Left ventricle myocardium superior (tissue), 1 donor: ENCODE measurements at places on chromosomes 7 and 10.

- no peak for DNase-seq
Measured at GRCh38 chr7:95251966-95252365, 72.4 kb downstream of the PON1 start.

DNA sequence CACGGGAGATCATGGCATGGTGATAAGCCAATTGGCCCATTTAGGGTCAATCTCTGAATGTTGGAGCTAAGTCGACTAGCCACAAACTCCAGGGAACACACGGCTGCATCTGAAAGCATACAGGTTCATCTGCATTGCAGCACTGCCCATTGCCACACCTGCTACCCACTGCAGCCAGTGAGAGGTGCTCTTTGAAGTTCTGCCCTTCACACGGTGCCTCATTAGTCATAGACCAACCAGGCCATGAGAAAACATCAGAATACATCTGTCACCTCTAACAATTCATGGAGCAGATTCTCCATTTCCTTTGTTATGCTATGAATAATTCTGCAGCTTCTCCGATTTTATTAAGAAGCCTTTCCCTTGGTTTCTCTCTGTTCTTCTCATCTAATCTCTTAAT is 65.7 kb upstream of the FAM204A start:
- no peak for DNase-seq

DNA sequence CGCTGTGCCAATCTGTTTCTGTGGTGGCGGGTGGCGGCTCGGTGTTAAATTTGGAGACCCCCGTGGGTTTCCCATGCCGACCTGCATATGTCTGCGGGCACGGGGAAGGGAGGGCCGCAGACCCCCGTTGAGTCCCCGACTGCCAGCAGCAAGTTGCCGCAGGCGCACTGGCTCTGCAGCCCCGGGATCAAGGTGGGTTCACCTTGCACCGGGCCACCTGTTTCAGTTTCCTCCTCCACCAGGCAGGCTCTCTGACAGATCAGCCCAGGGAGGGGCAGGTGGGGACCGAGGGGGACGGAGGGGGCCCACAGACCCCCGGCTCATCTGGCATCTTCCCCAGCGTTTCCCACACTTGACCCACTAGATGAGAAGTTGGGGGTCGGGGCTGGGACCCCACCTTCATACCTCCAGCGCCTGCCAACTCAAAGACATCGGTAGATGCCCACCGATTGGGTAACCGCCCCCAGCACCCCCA is 95.9 kb downstream of the CUX1 start:
- no peak for DNase-seq

DNA sequence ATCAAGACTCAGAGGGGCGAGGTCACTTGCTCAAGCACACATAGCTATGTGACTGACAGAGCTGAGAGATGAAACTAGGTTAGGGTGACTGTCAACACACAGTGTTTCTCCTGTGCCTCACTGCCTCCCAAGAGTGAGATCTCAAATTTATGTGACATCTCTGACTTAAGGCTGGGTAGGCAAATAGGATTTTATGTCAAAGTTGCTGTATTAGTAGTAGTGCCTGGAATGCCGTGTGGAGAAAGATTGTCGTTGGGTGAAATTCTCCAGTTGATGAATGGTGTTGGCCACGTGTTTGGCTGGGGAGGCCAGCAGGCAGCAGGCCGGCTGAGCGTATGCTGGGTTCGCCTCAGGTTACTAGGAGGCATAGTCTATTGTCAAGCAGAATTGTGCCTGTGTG is 148.3 kb upstream of the BMPER start:
- peak; percentile 38 for DNase-seq

DNA sequence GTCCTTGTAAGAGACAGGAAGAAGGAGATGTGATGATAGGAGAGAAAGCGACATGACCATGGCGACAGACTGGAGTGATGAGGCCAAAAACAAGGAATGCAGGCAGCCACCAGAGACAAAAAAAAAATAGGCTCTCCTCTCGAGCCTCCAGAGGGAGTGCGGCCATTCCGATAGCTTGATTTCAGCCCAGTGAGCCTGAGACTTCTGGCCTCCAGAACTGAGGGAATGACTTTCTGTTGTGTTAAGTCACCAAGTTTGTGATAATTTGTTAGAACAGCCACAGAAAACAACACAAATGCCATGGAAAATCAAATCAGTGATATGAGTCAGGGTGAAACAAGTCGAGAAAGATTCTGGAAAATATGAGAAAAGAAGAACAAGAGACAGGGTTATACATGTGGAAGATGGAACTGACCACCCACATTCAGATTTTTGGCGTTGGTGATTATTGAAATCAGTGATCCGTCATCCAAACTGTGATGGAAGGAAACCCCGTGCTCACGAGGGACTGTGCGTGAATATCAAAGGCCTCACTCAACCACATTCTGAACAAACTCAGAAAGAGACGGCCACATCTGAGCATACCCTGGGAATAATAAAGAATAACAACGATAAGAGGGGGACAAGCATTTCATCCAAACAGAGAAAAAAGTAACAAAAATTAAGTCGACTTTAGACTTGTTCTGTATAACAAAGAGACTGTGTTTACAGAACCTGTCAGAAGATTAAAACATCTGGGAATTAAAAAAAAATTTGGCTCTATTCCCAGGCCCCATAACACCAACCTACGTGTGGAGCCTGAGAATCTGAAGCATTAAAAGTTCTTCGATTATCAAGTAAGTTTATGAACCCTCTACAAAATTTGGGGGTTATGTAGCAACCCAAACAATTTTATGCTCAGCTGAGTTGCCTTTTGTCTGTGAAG is 72.1 kb downstream of the EEPD1 start:
- DNase-seq = no peak

- no peak for DNase-seq
Measured at GRCh38 chr10:103905441-103905840, 12.5 kb downstream of the STN1 start.

GRCh38 chr10:86212391-86212700 is 154.2 kb downstream of the GRID1 start:
- no peak for DNase-seq

DNA sequence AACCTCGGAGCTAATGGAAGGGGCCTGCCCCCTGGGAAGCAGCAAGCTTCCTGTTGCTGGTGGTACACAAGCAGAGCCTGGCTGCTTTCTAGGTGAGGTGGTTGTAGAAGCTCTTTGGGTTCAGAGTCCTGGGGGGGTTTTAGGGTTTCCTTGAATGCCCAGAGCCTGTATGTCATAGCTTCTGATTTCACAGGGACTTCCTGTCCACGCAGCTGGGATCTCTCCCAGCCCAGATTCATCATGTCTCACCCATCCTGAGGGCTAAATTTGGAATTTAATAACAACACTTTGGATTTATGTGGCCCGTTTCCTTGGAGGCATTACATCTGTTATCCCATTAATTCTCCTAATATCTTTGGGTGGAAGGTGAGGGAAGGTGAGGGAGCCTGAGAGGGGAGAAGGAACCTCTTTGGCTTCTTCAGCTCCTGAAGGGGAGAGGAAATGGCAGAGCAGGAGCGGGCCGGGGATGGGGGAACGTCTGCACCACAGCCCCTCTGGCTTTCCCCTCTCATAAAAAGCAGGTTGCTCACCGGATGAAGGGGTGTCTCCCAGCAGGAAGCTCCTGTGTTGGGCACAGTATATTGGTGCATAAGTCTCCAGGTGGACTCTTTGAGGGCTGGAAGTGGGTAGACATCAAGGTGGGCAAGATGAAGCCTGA is 19.7 kb downstream of the RPS24 start:
- DNase-seq = no peak

- DNase-seq = no peak
Measured at GRCh38 chr10:30228417-30229036, 120.6 kb downstream of the MTPAP start.

GRCh38 chr10:88129013-88129412 is 265.6 kb downstream of the PTEN start:
- no peak for DNase-seq

GRCh38 chr10:69056129-69056528 is 31.8 kb upstream of the SRGN start:
- peak; percentile 42 for DNase-seq

GRCh38 chr10:25852364-25852941 is 81.6 kb upstream of the MYO3A start:
- DNase-seq = no peak

- DNase-seq = no peak
Measured at GRCh38 chr10:90993340-90993739, 72.5 kb upstream of the ANKRD1 start.

DNA sequence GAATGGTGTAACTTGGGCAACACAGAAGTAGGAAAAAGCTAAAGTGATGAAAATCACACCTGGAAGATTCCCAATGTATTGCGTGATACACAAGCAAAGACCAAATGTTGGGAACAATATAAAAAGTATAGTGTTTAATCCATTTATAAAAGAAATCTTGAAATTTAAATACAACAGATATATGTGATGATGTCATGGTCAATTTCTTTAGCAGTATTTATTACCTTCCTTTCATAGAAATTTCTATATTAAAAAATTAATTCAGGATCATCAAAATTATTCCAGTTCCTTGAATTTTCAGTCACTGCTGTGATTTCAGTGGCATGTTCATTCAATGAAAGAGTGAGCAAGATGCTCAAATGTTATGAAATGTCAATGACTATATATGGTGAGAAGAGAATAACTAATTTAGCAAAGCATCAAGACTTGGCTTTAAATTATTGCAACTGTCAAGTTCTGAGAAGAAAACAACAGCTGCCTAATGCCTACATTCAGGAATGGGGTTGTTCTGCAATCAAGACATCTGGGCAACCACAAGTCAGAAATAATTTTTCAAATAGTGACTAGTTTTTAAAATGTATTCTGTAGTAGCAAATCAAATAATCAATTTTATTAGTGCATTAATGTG is 308.8 kb downstream of the SEMA3D start:
- no peak for DNase-seq

GRCh38 chr10:110387983-110388686 is 83.4 kb upstream of the SMNDC1 start:
- no peak for DNase-seq

DNA sequence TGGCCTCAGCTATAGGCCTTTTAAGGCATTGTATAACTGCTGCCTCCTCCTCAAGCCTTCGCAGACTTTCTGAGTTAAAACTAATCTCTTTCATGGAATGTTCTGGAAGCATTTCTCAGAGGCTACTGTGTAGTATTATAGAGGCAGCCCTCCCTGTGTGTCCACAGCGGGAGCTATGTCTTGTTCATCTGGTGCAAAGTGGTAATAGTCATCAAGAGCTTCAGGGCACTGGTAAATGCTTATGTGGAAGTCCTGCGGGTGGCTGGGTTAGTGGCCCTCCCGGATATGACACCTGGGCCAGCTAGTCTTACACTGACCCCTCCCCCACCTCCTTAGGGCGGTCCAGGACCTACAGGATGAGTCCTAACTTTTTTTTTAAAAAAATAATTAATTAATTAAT is 2.2 kb upstream of the ABHD11 start:
- no peak for DNase-seq

DNA sequence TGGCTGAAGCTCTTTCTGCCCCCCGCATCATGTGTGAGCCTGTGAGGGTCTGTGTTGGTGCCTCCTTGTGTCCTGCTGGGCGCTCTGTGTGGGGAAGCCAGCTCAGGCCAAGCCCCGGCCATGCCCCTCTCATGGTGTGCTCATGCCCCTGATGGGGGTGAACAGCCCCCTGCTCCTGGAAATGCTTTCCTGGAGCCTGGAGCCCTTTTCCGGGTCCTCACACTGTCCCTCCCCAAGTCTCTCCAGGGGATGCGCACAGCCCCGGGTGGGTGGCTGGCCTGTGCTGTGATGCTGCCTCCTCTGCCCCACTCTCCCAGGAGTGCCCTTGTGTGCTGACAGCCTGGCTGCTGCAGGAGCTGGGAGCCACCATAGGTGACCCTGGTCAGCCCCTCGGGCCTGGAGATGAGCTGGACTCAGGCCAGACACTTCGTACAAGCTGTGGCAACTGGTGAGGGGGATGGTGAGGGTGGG is 20.8 kb upstream of the ZNF862 start:
- DNase-seq = peak; percentile 10

DNA sequence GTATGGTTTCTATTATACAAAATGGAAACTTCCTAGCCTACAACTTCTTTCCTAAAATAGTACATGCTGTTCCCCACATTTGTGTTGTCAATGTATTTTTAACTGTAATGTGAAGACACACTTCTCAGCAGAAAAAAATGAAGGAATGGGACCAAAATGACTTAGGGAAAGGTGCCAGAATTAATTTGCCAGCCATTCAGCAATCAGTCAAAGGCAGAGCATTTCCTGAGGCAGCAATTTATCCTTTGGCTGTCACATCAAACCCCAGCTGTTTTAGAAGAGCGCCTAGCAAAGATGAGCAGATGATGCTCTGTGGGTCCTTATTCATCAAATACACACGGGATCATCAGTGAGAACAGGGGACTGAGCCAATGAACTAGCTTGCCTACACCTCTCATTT is 592.5 kb downstream of the KCNMA1 start:
- no peak for DNase-seq

DNA sequence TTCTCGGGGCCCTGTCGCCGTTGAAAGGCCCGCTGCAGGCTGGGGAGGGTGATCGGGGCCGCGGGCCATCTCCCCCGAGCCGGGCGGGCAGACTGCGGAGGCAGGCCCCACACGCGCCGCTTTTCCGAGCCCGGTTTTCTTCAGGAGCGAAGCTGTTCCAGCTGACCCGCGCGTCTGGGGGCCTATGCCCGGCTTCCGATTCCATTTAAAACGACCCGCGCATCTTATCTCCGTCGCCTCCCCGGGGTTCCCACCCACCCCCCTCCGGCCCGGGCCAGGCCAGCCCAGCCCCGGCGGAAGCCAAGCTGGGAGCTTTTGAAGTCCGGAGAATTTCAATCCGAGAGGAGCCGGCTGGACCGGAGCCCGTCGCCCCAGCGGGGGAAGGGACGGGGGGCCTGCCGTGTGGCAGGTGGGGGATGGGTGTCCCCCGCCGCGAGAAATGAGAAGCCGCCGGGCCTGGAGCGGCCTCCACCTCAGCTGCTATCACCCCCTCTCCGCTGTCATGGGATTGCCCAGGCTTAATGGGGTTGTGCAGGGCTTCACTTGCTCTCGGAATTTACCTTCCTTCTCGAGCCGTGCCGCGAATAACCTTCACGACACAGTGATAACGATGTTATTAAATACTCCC is 3.1 kb upstream of the EVX1 start:
- no peak for DNase-seq

DNA sequence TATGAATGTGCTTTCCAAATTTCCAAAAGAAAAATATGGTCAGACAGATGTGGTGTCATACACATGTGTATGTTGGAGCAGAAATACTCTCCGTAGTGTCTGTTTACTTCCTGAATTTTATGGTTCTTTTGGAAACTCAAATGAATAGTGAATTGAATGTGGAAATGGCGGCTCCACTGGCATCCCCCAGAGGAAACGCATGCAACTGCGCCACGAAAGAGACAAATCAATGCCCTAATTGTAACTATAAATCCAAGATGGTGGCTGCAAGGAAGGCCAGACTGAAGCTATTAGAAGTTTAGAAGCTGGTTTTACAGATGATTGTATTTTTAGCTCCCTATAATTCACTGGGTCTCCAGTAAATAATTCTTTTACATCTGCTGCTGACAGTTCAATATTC is 246.7 kb downstream of the FGFR2 start:
- DNase-seq = no peak

DNA sequence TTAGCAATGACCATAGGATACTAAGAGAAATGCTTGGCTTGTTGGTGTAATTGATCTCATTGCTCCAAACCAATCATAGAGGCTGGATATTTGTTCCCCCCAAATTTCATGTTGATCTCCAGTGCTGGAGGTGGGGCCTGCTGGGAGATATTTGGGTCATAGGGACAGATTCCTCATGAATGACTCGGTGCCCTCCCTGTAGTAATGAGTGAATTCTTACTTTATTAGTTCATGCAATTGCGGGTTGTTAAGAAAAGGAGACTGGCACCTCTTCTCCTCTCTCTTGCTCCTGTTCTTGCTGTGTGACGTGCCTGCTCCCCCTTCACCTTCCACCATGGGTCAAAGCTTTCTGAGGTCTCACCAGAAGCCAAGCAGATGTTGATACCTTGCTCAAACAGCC is 630.1 kb downstream of the CALN1 start:
- no peak for DNase-seq
